ENCODE measurements at places on chromosomes 7 and 10.

- no peak for DNase-seq
Measured at GRCh38 chr10:93097386-93097785, 23.7 kb downstream of the CYP26A1 start.

DNA sequence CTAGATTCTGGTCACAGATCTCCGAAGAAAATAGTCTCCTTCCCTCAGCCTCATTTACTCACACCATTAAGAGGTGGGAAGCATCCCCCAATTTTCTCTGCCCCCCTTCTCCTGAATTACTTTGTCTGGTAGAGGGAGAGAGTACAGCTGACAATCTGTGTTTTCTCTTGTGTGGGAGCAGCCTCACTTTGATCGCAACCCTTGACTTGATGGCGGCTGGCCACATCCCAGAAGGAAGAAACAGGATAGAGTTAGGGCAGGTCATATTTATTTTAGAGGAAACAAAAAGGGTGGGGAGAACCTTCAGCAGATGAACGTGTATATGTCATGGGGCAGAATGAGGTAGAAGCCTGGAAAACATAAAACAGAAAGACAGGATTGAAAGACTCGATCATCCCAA lies 82.4 kb upstream of the FAM171A1 start:
- DNase-seq = no peak

DNA sequence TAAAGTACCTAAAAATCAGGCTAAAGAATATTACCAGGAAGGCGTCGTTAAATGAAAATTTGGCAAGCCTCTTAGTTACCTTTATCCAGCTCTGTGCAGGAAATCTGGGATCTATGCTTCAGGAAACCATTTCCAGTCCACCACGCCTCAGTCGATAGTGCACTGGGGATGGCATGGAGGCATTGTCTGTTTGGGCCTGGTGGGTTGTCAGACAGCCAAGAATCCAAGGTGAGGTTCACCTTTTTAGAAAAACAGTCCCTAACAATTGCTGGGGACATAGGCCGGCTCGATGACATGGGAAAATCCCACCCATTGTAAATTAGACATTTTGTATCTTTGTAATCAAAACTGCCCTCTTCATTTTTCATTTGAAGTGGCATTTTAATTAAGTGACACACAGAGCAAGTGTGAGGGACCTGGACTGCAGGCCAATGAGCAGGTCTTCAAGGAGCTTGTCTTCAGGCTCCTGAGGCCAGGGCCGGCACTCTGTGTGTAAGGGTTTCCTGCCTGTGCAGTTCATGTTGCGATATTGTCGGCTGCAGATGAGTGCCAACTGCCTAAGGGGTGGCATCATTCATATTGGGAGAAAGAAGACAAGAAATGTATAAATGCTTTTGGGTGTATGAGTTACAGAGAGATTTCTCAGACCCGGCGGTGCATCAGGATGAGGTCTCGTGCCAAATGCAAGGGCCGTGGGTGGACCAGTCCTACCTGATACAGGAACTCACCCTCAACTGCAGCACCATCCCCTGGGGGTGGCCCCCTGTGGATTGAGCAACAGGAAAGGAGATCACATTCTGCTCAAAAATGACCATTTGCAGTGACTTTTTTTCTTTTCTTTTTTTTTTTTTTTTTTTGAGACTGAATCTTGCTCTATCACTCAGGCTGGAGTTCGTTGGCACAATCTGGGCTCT lies 80.8 kb downstream of the PTPRE start:
- no peak for DNase-seq

DNA sequence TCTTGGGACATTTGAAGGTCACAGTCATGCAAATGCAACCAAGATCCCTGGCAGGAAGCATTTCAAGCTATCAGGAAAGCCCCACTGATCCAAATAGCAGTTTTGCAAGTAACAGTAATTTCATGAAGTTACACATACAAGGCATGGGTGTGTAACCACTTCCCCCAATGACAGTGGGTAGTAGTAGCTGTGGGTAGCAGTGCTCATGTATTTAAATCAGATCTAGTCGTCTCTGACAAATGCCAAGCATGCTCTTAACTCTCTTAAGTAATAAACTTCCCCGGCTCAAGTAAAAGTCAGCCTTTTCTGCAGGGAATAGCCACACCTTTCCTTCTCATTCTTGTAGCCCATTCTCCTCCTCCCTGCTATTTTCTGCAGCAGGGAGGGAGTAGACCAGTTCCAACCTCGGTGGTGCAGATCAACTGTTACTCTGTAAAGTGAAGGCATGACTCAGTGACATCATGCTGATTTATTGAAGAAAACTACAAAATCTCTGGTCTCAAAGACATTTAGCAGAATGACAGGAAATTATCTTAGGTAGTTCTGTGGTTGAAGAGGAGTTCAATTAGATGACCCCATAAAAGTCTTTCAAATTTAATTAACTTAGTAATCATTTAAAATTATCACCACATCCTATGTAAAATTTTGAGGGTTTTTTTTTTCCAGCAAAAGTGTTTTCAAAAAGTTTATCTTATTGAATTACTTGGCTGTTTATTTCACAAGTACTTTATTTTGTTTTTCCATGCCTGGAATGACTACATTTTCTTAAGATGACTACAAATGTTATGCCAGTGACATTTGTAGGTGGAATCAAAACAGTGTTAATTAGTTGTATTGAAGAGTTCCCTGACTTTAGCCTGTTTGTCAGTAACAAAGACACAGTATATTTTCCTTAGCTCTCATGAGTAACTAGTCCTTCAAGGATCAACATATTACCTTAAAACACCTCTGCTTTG lies 568.3 kb downstream of the INHBA start:
- DNase-seq = no peak

- no peak for DNase-seq
Measured at GRCh38 chr10:120987359-120987758, 136.2 kb downstream of the WDR11 start.

DNA sequence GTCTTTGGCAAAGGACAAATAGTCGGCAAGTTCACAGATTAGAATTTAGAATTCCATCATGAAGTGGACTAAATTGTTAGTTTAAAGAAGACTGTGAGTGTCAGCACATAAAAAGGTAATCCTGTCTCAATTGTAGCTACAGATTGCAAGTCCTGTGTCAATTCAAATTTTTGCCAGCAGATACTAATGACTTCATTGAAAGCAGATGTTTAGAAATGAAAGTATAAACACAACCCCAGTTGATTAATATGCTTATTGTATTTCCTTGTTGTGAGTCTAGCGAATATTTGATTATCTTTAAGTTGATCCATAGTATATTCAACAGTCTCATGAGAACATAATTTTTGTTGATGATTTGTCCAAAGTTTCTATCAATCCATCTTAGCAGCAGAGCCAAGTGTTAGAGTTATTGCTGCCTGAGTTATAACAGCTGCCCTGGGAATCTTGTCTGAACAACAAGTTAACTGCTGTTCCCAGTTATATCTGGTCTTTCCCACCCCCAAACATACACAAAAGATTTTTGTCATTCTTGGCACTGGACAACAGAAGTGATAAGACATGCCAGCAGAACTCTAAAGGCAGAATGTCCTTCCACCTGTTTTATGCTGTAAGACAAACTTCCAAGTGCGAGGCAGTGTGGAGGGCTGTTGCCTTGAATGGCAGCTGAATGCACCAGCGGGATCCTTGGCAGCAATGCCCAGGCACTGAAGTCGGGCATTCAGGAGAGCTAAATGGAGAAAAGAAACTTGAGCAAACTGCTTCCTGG lies 21.3 kb upstream of the HERPUD2 start:
- no peak for DNase-seq

GRCh38 chr10:103751667-103752290 lies 103.6 kb downstream of the SH3PXD2A start:
- no peak for DNase-seq

DNA sequence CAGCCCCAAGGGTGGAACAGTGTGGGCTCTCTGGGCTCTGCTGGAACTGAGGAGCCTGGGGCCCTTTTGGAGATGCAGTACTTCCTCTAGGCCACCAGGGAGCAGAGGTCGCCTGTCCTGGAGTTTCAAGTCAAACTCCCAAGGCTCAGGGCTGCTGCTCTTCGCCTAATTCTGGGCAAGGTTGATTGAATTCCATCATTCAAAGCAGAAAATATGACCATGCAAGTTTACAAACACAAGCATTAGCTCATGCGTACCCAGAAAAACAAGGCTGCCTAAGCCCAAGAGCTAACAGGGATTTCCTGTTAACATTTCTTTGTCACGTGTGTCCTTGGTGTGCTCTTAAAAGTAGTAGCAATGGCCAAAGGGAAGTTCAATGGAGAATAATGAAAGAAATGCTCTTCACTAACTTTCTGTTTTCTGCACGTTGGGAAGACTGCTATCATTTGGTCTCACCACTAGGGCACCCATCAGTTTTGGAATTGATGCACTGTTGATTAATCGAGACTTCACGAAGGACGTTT lies 20.1 kb downstream of the LDB3 start:
- peak; percentile 82 for DNase-seq

GRCh38 chr10:130300608-130301020 lies 164.4 kb downstream of the GLRX3 start:
- peak; percentile 66 for DNase-seq

DNA sequence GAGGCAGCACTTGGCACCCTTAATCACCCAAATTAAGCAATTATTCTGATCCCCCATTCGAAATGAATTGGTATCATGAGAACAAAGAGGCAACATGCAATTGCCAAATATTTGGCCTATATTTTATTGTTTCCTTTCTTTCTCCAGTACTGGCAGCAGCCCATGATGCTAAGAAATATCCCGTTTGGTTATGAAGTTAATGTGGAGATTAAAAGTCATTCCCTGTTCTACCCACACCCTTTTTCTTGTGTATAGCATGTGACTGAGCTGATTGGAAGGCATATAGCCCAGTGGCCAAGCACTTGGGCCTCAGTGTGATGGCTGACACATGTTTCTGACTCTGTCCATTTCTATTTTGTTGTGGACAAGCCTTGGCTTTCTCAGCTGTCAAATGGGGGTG lies 692.3 kb upstream of the GALNT17 start:
- DNase-seq = no peak

- DNase-seq = no peak
Measured at GRCh38 chr7:109577265-109577664, 1007.6 kb downstream of the DNAJB9 start.
